NCI-H1092 (cell line): ENCODE measurements at places on chromosomes 6 and 20.

DNA sequence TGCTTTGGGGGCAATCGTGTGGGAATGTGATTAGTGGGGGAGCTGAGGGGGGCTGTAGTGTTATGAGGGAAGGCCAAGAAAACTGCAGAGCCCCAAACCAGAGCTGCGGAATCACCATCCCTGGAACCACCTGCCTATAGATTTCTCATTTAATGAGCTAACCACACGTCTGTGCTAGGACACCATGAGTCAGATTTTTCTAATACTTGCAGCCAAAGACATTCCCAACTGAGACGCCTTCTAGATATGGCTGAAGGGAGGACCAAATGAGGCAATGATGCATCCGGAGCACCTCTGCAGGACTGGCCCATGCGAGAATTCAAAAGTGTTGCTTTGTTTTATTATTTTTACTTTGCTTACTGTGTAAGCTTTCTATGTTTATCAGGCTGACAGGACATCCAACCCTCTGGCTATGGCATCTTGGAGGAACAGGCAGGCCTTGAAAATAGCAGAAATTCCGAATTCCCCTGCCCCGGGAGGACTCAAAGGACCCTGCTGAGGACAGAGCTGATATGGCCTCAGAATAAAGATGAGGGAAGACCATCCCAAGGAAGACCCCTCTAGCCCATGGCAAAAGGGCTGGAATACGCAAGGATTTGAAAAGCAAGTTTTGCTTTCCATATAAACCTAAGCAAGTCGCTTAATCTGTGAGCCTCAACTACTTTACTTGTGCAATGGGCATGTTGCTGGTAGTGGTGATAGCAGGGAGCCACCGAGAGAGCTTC lies 3.1 kb upstream of the PTGIS start:
- DNase-seq: no peak

GRCh38 chr6:170266061-170266825 lies 24.6 kb downstream of the DLL1 start:
- no peak for DNase-seq

- no peak for DNase-seq
These were observed 38.7 kb upstream of the PDE10A start for GRCh38 chr6:165701564-165702354.

DNA sequence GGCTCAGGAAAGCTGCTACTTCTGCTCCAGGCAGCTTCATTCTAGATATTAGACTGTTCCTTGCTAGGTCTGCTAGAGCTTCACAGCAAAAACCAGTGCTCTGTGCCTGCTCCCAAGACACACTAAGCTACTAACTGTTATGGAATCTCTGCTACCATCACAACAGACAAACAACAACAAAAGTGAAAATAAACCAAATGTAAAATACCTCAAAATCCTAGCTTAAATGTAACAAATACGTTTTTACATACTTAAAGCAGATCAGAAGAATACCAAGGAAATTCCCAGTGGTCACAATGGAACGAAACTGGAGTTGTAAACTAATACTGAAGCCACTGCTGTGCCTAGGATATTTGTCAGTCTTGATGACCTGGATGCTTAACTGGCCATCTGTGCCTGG lies 84.6 kb upstream of the EZR start:
- DNase-seq: no peak

GRCh38 chr20:23257848-23258746 lies 92.5 kb upstream of the NXT1 start:
- peak; percentile 70 for DNase-seq

GRCh38 chr6:159163901-159164370 lies 5.3 kb upstream of the FNDC1 start:
- no peak for DNase-seq

- DNase-seq: no peak
These were observed 10.6 kb upstream of the DLK2 start for GRCh38 chr6:43465948-43466347.

- DNase-seq: peak; percentile 55
These were observed 59.5 kb downstream of the TRIM38 start for GRCh38 chr6:26022132-26022472.

DNA sequence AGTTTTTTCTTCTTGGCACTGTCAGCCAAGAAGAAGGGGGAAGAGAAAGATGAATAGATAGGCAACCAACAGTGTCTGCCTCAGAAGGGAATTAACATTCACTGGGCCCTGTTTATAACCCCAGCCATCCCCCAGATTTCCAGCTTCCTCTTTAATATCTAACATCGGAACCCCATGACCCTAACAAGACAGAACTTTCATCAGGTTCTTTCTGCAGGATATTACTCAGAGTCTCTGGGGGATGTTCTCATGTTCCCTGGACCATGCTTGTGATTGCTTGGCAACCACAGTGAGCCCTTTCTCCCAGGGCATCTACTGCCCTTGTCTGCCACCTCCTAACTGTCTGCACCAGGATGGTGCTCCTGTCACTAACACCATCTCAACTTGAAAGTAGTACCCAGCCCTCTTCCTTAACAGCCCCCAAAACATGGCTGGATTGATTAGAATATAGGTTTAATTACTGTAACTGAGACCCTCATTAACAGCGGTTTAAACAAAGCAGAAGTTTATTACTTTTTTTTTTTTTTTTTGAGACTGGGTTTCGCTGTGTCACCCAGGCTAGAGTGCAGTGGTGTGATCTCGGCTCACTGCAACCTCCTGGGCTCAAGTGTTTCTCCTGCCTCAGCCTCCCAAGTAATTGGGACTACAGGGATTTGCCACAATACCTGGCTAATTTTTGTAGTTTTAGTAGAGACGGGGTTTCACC lies 12.0 kb upstream of the PTPN1 start:
- DNase-seq: no peak

DNA sequence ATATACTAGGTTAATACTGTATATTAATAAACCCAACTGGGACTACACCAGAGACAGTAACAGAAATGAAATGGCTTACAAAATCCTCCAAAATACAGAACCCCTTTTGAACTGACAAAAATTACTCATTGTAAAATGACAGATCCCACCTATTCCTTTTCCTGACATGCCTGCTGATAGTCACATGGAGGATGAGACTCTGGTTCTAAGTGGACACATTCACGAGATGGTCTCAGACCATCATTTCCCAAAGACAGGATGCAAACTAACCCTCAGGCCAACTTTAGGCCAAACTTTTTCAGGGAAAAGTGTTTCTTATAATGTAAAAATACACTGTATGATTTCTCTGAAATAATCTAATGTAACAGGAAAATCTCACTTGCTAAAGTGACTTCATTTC lies 22.5 kb downstream of the TBC1D7 start:
- no peak for DNase-seq

DNA sequence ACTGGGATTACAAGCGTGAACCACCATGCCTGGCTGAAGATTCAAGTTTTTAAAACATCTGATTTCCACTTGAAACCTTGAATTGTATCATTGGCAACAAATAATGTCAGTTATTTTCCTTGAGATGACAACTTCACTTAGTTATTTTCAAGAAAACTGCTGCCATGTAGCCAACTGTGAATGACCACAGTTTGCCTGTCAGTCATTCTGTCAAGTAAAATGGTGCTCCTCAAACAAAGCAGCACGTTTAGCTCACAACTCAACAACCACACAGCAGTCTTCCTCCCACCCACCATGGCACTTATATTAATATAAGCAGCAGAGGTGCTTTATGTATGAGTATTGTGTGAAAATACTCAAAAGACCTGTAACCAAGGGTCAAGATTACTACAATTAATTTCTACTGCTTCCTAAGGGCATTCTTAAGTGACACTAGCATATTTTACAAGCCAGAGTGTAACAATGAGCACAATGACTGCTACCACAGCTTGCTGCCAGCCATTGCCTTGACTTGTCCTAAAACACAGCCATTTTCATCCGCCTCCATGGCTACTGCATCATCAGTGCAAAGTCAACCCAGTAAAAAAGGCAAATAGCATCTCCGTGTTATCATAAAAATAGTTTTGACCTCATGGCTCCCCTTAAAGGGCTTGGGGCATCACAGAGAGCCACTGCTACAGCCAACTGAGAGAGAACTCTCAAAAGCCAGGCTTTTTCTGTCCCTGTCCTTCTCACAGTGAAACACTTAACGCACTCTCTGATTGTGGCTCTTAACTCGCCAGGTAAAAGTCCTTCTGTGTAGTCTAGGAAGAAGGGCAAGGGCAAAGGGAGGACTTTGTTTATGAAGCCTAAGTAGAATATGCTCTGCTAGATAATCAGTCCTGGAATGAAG lies 96.4 kb upstream of the TAB2 start:
- no peak for DNase-seq
